ENCODE measurements at places on chromosomes 2 and 18.

DNA sequence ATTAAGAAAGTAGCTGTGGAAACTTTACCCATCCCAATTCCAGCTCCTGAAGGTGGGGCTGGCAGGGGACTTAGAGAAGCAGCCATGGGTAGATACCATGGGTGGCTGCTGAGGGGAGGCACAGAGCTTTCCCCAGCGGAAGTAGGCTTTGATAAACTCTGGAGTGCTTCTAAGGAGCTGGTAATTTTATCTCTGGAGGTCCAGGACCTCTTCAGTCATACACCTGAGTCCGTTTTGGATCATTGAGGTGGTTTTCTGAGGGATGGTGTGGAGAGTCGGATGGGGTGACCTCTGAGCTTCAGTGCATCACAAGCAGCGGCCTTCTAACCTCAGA lies 36.7 kb upstream of the BMP10 start:
- DNase-seq, result no peak

- no peak for DNase-seq
These were observed 437.4 kb downstream of the MEIS1 start for GRCh38 chr2:66872081-66872985.

DNA sequence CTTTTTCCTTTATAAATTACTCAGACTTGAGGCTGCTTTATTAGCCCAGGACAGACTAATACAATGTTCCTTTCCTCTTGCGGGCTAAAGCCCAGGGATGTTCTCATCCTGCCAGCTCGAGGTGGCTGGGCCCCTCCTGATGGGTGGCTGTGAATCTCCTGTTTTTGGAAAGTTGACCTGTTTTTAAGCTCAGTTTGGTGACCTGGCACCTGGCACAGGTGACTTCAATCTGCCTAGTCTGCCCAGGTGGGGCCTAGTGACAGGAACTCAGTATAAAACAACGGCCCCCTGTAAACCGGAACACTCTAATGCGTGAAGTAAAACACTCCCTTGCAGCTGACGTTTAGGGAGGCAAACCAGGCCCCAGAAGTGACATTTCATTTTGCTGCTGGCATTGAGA lies 92.7 kb upstream of the SNTG2 start:
- no peak for DNase-seq

- no peak for DNase-seq
These were observed 196.8 kb downstream of the EXOC6B start for GRCh38 chr2:72629062-72629461.

- no peak for DNase-seq
These were observed 35.7 kb downstream of the CELF4 start for GRCh38 chr18:37529863-37530262.

GRCh38 chr2:70626254-70626990 lies 72.8 kb upstream of the TGFA start:
- no peak for DNase-seq

DNA sequence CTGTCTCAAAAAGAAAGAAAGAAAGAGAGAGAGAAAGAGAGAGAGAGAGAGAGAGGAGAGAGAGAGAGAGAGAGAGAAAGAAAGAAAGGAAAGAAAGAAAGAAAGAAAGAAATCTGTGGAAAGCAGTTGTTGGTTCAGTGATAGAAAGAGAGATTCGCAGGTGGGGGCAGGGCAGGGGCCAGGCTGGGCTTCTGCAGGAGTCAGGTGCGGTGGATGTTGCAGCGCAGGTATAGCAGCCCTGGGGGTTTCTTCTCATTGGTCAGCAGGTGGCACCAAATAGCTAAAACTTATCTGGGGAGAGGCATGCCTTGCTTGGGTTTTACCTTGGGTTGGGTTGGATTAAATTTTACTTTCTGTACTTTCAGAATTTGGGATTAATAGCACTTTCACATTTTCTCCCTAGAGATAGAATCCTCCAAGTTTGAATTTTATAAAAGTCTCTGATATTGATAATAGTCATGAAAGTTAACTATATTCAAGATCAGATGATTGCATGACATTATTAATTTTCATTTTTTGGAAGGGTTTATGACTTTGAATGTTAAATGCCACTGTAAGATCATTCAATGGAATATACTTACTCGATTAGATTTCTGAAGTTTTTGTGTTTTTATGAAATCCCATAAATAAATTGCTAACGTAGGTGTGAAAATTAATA lies 66.6 kb downstream of the SPTBN1 start:
- no peak for DNase-seq

- no peak for DNase-seq
These were observed 66.3 kb downstream of the FAM168B start for GRCh38 chr2:131026919-131027318.

- no peak for DNase-seq
These were observed 644.6 kb upstream of the CNTNAP5 start for GRCh38 chr2:123380370-123380935.

DNA sequence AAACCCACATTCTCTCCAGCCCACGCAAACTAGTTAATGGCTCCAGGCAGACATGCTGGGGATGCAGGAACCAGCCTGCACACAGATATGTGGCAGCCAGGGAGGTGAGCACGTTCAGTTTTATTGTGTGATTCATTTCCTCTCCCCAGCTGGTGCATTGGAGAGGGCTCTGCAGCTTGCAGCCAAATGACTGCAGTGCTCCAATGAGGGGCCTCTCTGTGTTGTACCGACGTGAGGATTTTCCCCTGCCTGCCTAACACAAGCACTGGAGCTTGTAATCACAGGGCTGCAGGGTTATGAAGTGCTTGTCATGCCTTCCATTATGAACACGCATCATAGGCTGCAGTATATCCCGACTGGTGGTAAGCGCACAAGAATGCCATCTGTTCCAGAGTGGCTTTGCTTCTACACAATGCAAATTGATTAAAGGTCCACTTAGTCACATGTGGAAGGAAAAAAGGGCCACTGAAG lies 92.3 kb upstream of the THUMPD2 start:
- no peak for DNase-seq

GRCh38 chr18:50727721-50728471 lies 91.9 kb downstream of the MRO start:
- DNase-seq, result no peak

GRCh38 chr2:9188823-9189222 lies 17.8 kb upstream of the ASAP2 start:
- no peak for DNase-seq

DNA sequence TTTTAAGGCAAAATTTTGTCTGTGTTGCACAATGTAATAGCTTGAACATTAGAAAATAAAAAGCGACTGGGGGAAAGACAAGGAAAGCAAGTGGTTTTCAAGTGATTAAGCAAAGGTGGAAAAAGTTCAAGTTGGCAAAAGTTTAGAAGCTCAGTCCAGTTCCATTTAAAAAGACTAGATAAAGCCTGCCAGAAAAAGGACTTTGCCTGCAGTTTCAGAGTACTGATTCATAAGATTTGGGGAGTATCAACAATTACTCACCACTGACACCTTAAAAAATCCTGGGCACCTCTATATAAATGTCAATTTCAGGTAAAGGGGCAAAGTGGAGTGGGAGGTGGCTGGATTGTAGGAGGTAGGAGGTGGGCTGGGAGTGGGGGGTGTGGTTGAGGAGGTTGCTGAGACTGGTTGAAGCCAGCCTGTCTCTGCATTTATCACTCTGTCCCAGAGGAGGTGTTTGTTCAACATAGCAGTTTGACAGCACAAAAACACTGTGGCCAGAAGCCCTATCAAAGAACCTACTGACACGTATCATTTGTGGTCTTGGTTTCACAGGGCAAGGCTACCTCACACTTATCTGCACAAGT lies 14.6 kb downstream of the ZEB2 start:
- DNase-seq, result no peak

- DNase-seq, result no peak
These were observed 51.8 kb downstream of the ADD2 start for GRCh38 chr2:70716131-70716743.

GRCh38 chr18:38611036-38611964 lies 1045.7 kb upstream of the CELF4 start:
- no peak for DNase-seq

DNA sequence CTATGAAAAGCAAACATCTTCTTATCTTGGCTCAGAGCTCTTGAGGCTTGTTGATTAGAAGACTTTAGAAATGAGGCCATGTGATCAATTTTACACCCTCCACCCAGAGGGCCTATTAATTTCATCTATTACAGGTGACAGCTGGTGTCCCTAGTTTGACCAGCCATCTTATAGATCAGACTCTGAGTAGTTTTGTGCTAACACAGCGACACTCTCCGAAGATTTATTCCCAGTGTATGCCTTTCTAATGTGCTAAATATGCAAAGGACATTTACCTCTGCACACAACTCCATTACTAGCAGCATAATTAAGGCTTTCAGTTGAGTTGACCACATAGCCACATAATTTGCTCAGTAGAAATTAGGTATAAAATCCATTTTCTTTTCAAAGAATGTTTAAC lies 2.6 kb upstream of the RFX8 start:
- no peak for DNase-seq

- no peak for DNase-seq
These were observed 883.0 kb downstream of the LRRTM4 start for GRCh38 chr2:76639171-76639680.

DNA sequence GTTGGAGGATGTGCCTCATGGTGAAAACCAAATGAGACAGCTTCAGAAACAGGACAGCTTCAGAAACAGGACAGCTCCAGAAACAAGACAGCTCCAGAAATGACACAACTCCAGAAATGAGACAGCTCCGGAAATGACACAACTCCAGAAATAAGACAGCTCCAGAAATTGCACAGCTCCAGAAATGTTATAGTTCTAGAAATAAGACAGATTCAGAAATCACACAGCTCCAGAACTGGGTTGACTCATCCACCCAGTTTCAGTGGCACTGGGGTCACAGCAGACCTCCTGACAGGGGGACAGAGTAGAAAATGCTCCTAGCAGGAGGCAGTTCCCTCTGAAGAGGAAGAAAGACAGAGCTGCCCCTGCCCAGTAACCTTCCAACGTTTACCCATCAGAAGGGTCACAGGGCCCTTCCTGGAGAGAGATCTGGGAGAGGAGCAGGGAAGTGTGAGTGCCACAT lies 26.9 kb upstream of the COL6A3 start:
- DNase-seq, result no peak

GRCh38 chr2:102880731-102881130 lies 118.9 kb downstream of the TMEM182 start:
- no peak for DNase-seq

- DNase-seq, result no peak
These were observed 645 bp downstream of the MIB1 start for GRCh38 chr18:21741312-21741561.

DNA sequence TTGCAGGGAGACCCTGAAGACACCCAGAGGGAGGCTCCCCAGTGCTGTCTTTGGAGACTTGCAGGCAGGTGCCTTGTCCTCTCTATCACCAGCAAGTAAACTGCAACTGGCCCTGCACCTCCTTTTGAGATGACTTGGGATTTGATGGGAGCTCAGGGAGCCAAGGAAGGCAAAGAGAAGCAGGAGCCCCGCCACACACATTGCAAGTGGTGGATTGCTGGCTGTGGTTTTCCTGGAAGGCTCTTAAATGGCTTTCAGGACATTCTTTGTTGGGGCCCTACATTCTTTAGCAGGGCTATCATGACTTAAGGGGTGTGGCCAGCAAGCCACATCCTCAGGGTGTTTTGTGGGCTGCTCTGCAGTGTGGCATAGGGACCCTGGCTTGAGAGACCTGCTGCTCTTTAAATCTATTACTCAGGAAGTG lies 39.9 kb upstream of the CDC42EP3 start:
- DNase-seq, result no peak

DNA sequence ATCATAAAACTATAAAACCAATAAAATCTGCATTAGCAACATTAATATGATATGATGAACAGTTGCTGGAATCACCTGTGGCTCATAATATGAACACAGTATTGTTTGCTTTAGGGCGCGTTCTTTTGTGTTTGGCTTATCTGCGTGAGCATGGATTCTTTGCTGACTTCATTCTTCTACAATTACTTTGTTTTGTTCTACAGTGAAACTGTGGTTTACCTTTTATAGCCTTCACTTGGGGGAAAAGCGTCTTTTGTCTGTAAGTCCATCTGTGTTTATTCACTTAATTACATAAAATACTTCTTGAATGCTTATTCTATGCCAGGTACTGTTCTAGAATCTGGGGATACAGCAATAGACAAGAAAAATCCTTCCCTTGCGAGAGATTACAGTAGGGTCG lies 74.0 kb upstream of the SEC11C start:
- no peak for DNase-seq

GRCh38 chr2:24009680-24010476 lies at the start of gene MFSD2B:
MFSD2B (plus strand) TSS chr2:24010085; CDS start chr2:24010097, 12 bp downstream.
- DNase-seq, result no peak

DNA sequence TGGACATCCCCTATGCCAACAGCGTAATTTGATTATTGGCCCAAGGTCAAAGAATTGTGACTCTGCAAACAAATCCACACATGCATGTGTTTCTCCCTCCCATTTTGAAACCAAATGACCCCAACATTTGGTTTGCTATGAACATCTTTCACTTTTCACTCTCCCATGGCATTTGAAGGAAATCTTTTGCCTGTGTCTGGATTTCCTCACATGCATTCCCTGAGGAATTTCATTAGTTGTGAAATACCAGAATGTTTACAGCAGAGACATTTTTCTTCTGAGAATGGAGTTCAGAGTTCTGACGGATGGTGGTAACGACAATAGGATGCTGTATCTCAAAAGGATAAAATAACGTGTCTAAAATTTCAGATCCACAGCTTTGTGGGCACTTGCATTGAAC lies 60.3 kb upstream of the LMAN1 start:
- no peak for DNase-seq

DNA sequence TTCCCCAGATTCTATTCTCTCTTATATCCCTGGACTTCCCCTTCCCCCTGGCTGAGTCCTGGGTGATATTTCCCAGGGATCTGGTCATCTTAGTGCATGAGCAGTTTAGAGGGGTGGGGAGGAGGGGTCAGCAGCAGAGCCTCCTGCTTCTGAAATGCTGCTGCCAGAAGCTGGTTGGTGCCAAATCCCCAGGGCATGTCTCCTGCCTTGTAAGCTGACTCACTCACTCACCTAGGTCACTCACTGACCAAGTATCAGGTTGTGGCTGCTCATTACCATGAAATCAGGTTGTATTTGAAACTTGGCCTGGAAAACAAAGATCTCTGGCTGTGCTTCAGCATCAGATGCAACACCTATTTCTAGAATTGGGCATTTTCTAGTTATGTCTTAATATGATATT lies 14.3 kb downstream of the GPR39 start:
- no peak for DNase-seq

DNA sequence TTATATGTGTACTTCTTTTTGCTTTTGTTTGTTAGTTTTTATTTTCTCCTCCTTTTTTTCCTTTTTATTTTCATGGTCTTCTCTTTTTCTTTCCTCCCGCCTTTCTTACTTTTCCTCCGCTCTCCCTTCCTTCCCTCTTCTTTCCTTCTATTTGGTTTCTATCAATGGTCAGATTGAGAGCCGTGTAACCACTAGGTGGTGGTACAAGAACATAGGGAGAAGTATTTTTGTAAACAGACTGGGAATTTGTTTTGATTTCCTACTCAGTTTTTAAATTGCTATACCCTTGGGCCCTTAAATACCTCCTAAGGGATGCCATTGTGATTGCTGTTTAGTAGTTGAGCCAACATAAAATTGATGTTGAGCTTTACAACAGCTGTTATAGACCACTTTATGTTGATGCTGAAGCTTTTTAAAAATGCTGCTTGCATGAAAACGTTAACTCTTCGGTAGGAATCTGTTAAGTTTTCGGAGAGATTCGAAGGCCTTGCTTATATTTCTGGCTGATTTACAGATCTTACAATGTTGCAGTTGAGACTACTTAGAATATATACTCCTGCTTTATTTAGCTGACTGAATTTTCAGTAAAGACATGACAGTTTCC lies 124.2 kb downstream of the UBE2E3 start:
- no peak for DNase-seq
